ENCODE measurements at places on chromosomes 4 and X.

DNA sequence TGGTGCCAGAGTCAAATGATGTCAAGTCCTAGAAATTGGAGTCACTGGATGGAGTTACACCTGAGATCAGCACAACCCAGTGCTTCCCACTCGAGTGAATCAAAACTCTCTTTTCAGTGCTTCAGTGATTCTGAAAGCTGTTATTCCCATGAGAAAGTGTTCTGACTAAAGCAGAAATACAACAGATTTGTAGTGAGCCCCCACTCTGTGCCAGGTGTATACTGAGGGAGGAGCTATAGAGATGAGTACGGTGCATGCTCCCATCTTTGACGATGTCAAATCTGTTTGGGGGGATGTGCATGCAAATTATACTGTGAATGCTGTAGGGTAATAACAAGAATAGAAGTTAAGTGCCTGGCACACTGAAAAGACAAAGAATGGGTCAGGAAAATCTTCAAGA lies 330.2 kb downstream of the HS3ST1 start:
- no peak for DNase-seq

- DNase-seq, result no peak
Observed at GRCh38 chr4:102522031-102522440, 20.9 kb downstream of the NFKB1 start.

DNA sequence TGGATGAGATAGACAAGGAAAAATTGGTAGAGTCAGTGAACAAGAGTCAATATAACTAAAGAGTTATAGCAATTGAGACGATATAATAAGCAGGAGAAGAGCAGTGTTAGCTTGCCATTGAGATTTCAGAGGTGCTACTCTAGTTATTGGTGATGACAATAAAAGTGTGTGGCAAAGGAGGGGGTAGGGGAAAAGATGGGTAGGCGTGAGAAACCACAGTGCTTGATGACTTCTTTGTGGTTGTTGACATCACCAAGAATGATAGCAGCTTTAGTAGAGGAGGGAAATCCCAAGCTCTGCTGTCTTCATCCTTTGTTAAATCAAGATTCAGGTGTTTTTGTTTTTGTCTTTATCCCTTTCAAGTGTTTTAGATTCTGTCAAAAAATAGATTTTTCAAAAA lies 179.9 kb upstream of the PPP3CA start:
- peak; percentile 21 for DNase-seq

DNA sequence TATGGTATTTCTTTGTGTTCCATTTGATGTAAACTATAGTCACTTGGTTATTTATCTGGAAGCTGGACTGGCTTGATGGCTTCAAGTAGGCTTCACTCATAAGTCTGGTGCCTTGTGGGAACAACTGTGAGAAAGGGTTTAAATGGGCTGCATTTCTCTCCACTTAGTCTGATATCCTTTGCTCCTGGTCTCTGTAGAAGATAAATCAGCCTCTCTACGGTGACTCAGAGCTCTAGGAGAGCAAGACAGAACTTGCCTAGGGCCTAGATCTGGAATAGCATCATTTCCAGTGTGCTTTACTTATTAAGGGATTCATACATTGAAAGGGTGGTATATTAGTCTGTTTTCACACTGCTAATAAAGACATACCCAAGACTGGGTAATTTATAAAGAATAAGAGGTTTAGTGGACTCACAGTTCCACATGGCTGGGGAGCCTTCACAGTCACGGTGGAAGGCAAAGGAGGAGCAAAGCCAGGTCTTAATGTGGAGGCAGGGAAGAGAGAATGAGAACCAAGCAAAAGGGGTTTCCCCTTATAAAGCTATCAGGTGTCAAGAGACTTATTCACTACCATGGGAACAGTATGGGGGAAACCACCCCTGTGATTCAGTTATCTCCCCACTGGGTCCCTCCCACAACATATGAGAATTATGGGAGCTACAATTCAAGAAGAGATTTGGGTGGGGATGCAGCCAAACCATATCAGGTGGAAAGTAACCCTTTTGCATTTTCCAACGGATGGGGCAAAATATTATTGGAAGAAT lies 1746.4 kb upstream of the PCDH7 start:
- DNase-seq, result no peak

DNA sequence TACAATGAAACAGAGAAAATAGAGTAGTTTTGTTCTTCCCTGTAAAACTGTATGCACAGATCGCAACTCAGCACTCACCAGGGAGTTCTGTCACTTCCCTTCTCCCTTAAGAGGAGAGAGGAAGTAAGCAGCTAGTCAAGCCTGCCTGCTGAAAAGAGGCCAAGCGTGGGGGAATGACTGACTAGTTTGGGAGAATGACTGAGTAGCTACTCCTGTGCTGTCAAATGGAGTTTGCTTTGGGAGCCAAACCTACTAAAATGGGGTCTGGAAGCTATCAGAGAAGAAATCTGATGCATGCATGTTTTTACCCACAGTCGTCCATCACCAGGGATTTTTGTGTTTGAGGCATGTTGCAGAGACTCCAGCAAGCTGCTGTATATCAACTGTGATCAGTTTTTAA lies 54.6 kb upstream of the LHFPL1 start:
- DNase-seq, result no peak

DNA sequence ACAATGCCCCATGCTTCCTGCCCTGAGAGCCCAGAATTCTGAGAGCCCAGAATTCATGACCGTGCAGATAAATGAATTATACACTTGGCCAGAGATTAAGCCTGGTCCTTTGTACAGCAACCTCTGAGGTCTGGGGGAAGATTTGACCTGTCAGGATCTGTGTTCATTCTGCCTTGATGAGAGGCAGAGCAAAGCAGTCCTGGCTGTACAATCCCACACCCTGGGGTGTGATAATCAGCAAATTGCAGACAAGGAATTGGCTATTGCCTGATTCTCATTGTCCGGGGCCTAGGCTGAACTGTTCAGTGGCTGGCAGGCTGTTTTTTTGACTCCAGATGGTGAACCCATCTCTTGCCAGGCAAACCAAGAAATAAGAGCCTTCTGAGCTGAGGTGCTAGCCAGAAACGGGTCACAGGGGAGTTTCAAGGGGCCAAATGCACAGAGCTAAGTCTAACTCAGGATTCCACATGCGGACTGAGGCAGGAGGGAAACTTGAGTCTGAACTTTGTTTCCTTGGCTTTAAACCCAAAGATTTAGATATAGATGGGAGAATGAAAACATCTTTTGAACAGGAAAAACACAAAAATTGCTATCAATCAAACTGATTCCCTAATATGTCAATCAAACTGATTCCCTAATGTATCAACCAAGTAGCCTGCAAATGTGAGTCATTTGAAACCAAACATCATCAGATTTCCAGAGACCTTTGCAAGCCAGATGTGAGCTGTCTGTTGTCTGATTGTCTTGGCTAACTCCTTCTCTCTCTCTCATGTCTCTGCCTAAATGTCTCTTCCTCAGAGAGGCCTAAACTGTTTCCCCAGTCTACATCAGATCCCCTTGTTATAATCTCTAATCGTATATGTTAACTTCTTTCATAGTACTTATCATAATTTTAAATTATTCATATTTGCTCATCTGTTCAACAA lies 159.3 kb downstream of the ATG4A start:
- DNase-seq, result no peak

DNA sequence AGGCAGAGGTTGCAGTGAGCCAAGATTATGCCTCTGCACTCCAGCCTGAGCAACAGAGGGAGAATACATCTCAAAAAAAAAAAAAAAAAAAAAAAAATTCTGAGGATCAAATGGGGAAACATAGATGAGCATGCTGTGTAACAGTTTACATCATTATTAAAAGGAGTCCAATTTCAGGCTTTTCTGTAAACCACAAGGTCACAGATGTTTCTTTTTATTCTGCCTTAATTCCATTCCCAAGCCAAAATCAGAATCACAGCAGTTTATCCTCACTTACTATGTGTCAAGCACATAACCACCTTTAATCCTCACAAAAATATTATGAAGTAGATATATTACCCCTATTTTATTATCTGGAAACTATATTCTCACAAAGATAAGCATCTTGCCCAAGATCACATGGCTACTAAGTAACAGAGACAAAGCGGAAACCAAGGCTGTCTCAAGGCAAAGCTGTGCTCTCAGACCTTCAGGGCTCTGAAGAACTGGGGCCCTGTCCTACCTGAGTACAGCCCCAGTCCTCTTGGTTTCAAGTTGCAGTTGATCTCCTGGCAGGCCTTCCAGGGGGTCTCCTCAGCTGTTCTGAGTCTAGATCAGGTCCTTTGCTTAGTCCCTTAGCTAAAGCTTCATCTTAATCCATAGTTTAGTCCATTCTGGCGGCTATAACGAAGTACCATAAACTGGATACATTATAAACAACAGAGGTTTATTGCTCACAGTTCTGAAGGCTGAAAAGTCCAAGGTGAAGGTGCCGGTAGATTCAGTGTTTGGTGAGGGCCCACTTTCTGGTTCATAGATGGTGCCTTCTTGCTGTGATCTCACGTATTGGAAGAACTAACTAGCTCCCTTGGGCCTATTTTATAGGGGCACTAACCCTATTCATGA lies 141.3 kb downstream of the PALLD start:
- no peak for DNase-seq

GRCh38 chr4:5758741-5759140 lies 47.7 kb downstream of the EVC start:
- DNase-seq, result no peak

DNA sequence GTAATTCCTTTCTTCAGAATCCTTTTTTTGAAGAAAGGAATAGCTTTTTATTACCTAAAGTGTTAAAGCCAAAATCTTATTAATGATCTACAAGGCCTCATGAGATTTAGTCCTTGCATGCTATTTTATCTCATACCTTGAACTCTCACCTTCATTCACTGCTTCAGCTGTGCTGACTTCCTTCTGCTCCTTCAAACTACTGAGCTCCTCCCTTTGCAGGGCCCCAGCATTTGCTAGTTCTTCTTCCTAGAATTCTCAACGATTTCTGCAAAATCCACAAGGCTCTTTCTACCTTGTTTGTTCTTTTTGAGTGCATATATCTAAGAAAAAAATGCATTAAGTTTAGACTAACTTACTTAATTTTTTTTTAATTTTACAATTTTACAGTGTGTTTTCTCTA lies 619.5 kb downstream of the EPHA5 start:
- DNase-seq, result no peak

DNA sequence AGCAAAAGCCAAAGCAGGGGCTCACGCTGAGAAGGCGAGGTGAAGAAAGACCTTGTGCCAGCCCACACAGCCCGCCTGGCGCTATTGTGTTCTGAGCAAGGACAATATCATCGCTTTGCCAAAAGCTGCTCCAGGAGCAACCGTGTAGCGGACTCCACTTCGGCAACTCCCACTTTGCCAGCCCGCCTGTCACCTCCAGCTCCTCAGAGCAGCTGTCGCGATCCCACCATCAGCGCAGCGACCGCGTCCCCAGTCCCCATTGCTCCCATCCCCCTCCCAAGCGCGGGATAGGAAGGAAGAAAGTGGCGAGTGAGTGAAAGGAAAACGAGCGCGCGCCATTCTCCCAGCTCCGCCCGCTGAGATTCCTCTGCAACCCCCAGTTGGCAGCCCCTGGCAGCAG lies 759 bp downstream of the ZC4H2 start:
- peak; percentile 7 for DNase-seq

DNA sequence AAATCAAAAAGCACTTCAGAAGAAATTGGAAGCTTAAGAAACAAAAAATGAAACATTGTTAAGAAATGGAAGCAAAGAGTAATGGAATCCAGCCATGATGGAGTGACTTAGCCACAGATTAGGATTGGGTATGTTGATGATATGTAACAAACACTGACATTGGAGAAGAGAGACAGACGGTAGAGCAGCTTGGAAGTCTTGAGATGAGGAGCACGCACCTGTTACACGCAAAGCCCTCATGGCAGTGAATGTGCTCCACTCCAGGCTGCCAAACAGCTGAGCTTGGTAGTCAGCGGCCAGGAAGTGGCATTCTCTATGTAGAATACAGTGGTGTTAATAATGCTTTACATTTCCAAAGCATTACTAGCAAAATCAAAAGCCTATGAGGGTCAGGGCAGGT lies 56.9 kb upstream of the GPRIN3 start:
- DNase-seq, result no peak

DNA sequence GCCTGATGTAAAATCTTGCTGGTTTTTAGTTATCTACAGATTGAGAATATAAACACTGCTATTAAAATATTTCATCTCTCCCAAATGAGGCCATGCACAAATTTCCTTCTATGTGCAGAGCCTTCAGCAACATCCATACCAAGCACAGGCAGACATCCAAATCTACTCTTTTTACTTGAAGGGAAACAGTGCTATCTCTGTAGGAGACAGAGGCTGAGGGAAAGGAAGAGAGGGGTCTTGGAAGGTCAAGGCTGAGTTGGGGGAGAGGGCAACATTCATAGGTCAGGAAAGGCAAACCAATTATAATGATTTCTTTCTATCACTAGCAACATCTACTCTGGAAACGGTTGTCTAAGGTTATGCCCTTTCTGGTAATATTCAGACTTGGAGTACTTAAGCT lies 240.2 kb downstream of the CBR4 start:
- no peak for DNase-seq

DNA sequence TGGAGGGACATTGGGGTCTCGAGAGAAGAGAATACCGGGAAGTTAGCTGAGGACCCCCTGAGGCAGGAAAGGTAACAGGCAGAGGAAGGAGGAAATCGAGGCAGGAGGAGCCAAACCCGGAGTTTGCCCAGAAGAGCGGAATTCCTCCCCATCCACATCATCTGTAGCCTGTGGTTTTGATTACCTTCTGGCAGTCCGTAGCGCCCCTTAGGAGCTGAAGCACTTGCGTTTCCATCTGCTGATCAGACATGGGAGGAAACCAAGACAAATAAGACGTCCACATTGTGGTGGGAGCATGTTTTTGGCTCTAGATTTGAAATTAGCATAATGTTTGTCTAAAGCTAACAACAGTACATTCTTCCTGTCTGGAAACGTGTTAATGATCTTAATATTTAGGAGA lies 26.8 kb upstream of the HMX1 start:
- no peak for DNase-seq

- no peak for DNase-seq
Observed at GRCh38 chr4:38752372-38752940, 30.3 kb downstream of the TLR10 start.

DNA sequence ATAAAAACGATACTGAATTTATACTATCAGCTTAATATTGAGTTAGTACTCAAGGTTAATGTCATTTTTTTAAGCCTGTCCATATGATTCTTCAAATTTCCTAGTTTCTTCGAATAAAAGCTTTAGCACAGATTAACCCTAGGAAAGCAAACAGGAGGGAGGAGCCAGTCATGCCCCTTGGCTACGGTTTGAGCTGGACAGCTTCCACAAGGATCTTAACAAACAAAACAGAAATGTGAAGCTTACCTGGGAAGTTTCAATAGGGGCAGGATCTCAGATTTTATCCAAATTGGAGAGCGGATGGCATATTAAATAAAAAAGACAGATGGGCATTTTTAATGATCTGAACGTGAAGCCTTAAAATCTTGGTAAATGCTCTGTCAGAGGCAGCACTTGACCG lies 2.3 kb downstream of the NWD2 start:
- no peak for DNase-seq

DNA sequence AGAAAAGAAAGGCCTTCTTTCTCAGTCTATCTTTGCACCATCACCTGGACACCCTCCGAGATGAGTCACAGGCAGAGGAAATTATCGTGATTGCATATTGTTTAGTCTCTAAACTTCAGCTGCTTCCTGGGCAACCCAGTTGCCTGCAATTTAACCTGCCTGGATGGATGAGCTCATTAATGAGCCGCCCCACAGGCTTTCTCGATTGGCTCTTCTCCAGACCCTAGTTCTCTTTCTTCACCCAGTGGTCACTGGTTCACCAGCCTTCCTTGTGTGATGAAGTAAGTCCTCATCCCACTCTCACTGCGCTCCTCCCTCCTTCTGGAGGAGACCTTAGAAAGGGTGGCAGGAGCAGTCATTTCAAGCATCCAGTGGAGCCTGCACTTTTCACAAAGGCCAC lies 94.4 kb downstream of the SOWAHB start:
- DNase-seq, result no peak

- DNase-seq, result no peak
Observed at GRCh38 chr4:183960962-183961541, 55.9 kb downstream of the STOX2 start.
